ENCODE measurements at places on chromosomes 13 and 19.

- DNase-seq: no peak
These were observed 39.0 kb downstream of the HSPH1 start for GRCh38 chr13:31122544-31123260.

DNA sequence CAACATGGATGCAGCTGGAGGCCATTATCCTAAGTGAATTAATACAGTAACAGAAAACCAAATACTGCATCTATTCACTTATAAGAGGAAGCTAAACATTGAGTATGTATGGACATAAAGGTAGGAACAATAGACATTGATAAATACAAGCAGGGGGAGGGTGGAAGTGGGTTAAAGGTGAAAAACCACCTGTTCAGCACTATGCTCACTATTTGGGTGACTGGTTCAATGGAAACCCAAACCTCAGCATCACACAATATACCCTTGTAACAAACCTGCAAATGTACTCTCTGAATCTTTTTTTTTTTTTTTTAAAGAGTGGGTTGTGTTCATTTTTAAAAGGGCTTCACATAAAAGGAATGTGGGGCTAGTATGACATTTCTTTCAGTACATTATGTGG is 26.9 kb upstream of the CPB2 start:
- no peak for DNase-seq

GRCh38 chr13:54706336-54706735 is 1677.7 kb downstream of the OLFM4 start:
- no peak for DNase-seq

GRCh38 chr13:32284927-32285632 is 30.1 kb downstream of the ZAR1L start:
- no peak for DNase-seq

- no peak for DNase-seq
These were observed 52.7 kb downstream of the PIBF1 start for GRCh38 chr13:72834601-72835000.

GRCh38 chr13:59166174-59166573 is 997.6 kb downstream of the DIAPH3 start:
- DNase-seq: no peak

DNA sequence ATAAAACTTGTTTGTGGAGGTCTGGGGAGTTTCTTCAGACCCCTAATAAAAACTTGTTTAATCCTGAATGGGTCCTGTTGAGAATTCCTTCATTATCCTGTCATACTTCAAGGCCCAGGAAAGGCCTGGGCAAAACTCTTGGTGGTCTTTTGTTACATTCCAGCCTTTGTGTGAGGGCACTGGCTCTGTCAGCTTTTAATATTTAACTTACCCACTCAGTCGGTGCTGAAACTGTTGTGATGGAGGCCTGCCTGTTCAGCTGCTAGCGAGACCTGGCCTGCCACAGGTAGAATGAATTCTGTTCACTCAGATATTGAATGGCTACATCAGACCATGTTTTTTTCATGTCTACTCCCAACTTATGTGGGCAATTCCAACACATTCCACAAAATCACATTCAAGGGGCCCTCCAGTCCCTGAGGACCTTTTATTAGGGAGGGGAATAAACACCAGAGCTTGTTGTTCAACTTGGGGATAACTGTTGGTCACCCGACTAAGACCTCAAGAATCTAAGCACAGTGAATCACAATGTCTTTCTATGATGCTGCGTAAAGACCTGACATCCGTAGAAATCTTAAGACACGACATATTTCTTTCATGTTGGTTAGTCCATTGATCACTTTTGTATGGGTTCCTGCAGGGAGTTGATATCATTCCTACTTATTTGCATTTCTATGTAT is 12.5 kb downstream of the NLRP8 start:
- DNase-seq: no peak

GRCh38 chr19:17680230-17680722 is 7.9 kb downstream of the UNC13A start:
- peak; percentile 62 for DNase-seq

- DNase-seq: no peak
These were observed 256 bp downstream of the MICOS13 start for GRCh38 chr19:5680084-5680436.

DNA sequence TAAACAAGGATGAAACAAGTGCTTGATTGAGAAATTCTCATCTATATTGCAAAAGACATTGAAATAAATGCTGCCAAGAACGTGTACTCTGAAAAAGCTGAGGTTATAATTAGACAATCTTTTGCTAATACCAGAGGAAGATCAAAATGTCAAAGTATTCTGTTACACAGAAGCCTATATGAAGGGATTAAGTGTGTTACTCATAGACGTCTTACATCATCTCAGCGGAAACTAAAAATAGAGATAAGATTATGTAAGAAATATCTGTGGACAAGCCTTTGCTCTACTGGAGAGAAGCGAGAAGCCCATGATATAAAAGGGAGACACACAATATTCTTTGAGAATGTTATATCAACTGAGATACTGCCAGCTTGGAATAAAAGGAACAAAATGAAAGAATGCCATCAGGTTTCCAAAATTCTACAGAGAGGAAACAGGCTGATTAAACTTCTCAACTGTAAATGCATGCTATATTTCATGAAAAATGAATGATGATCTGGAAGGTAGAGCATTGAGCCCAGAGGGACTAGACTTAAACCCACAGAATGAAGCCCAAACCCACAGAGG is 699.0 kb downstream of the GPC5 start:
- no peak for DNase-seq

DNA sequence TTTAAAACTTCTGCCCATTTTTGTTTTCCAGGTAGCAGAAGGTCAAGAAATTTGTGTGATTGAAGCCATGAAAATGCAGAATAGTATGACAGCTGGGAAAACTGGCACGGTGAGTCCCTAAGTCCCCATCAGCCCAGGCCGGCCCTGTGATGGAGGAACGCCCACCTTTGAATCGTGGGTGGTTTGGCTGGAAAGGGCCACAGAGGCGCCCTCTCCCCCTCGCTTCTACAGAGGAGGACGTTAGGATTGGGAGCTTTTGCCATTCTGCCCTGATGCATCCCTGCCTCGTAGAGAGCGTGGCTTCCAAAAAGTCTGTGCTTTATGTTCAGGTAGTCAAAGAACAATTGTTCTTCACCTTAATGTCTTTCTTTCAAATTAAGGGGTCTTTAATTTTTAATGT is 60.9 kb downstream of the GGACT start:
- DNase-seq: no peak

DNA sequence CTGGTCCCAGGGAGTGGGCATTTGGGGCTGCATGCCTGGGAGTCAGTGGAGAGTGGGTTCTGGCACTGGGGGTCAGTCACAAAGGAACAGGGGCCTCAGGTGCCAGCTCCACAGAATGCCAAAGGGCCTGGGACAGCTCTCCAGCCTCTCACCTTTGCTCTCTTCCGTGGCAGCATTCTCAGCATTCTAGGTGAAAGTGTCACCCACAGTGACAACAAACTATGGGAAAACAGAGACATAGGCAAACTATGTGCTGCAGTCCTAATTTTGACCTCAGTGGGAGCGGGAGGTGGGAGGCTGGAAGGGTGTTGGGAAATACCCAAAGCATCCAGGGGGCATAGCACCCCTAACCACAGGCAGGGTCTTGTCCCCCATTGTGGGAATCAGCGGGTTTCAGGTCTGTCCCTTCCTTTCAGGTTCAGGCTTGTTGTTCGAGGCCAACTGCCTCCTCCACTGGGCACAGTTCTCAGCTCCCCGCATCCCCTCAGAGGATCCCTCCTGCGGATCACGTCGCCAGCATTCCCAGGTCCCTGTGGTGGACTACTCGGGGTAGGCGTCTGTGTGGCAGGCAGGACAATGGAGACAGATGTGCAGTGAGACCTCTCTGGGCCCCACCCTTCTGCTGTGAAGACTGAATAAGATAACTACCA is 52.4 kb downstream of the TSHZ3 start:
- DNase-seq: no peak

- no peak for DNase-seq
These were observed 38.6 kb upstream of the LAMP1 start for GRCh38 chr13:113258321-113259054.

DNA sequence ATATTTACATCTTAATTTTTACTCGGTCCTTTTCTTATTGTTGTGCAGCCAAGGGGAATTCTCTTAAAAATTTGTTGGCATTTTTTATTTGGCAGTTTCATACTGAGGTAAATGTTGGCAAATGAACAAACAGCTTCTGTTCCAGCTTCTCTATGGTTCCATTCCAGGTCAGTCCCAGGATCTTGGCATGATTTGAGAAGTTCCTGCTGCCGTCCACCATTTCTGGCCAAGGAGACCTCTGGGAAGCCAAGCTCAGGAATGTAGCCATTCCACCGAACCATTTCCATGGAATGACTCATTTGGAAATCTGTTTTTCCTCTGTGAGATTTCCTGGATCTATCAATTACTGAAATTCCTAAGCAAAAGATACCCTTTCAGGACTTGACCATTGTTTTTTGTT is 43.9 kb downstream of the SLC10A2 start:
- no peak for DNase-seq

DNA sequence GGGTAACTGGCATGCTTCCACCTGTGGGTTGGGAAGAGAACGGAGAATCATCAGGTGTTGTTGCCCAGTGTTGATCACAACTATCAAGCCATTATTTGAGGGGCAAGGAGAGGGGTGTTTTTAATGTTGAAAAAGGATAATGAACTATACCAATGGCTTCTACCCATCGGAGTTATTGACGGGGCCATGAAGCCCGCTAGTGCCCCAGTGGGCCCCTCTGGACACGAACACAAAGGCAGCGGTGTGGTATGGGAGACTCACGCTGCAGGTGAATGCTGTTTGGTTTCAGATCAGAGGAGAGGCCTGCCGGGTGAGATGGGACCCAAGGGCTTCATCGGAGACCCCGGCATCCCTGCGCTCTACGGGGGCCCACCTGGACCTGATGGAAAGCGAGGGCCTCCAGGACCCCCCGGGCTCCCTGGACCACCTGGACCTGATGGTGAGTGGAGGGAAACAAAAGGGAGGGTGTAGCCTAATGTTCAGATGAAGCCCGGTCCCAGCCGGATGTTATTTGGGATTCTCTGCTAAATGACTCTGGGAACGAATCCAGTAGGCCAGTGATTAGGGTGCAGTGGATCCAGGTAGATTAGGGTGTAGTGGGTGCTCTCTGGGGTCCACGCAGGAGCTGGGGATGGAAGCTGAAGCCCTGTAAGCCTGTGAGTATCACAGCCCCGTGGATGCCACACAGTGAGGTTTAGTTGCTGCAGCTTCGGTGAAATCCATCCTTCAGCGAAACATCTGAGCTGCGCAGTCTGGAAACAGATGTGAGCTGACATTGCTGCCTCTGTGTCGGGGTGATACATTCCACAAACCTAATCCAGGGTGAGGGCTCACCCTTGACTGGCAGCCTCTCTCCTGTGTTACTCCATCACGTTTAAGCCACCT is 111.3 kb downstream of the RAB20 start:
- no peak for DNase-seq

DNA sequence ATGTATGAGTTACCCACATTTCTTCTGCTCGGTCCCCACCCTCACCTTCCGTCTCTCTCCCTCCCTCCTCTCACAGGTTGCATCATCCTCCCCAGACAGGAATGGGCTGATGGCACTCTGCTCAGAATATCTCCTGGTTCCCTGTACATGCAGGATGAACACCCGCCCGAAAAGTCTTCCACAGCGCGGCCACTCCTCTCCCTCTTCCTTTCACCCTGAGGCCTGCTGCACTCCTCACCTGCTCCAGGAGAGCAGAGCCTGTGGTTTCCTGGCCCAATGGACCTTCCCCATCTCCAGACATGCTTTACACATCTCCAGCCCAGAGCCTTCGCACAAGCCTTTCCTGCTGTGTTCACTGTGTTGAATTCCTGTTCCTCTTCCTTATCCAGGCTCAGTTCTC is 40.9 kb downstream of the GSX1 start:
- no peak for DNase-seq

DNA sequence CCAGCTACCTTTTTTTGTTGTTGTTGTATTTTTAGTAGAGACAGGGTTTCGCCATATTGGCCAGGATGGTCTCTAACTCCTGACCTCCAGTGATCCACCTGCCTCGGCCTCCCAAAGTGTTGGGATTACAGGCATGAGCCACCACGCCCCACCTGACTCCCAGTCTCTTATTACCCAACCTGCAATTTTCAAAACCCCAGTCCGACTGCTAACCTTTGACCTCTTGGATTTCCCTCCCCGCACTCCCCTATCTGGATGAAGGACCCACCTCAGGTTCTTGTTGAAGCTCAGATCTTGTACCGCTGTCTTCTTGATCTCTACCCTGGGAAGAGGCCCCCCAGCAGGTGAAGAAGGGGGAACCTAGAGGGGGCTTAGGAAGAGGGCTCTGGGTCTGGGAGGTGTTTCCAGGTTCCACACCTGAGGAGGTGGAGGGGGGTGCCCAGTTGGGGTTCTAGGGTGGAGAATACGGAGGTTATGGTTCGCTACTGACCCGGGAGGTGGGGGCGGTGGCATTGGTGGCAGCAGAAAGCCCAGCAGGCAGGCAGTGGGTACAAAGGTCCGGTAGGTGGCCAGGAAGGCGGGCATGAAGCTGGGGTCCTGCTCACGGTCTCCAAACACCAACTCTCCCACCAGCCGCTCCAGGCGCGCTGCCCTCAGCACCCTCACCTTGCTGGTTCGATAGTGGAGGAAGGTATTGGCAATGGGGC is 2.6 kb downstream of the RGL3 start:
- no peak for DNase-seq

GRCh38 chr13:113904411-113904810 is 40.5 kb upstream of the GAS6 start:
- peak; percentile 38 for DNase-seq

- no peak for DNase-seq
These were observed 978.3 kb downstream of the UQCRFS1 start for GRCh38 chr19:28234637-28235036.

DNA sequence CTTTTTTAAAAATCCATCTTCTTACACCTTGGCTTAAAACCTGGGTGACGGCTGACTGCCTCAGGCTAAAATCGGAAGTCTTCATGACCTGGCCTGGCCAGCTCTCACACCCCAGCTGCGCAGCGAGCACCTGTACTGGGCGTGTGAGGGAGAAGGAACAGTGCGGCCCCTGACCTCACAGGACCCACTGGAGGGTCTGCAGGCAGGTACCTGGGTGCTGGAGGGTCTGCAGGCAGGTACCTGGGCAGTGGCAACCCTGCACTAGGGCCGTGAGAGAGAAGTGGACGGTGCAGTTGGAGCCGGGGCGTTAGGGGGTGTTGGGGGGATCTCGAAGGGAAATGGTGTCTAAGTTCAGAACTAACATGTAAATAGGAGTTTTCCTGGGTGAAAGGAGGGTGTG is 144.3 kb downstream of the STK24 start:
- no peak for DNase-seq

Measured in CD4-positive, alpha-beta T cell treated with Interleukin-12 subunit alpha and Interleukin-12 subunit beta, for 1 hour (primary cell).